ENCODE measurements at places on chromosomes 11 and 22. TPM values are rescaled to one million over a fixed set of nuclear protein-coding genes. Genes with fewer than 3 reads are reported as not detected.

GRCh38 chr11:9875862-9876261 lies 212.0 kb downstream of the SWAP70 start:
- DNase-seq, result no peak

DNA sequence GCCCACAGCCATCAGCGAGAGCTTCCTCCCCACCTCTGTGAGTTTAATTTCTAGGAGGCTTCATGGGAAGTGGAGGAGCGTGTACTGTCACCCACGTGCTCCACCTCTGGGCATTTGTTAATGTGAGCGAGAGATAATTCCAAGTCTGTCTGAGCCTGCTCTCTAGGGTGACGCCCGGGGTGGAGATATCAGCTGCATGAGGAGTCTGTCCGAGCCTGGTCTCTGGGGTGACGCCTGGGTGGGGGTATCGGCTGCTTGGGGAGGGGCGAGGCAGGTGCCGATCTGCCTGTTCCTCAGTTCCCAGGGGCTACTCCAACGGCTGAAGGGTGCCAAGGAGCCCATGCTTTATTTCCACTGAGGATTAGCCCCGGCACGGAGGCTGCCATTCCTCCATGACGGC lies 735.0 kb downstream of the BRD1 start:
- no peak for DNase-seq

DNA sequence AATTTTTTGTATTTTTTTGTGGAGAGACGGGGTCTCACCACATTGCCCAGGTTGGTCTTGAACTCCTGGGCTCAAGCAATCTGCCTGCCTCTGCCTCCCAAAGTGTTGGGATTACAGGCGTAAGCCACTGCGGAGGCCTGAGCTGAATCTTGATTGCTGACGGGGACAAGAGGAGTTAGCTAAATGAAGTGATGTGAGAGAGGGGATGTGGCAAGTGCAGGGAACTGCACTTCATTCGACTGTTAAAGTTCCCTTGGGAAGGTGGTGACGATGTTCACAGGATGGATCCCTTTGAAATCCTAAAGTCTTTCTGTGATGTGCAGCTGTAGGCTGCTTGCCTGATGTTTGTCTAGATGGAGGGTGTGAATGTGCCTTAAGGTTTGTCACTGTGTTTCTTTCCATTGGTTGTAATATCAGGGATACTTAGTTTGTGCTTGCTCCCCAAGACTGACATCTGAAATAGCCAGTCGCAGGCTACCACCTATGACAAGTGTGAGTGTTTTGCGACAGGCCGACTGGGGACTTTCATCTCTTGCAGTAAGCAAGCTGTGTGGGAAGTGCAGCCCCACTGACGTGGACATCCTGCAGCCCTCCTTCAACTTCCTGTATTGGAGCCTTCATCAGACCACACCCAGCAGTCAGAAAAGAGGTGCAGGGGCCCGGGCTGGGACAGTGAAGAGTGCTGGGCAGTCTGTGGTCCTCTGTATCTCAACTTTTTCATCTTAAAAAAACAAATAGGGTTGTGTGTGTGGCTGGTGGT lies 19.6 kb upstream of the CCDC134 start:
- peak; percentile 90 for DNase-seq

DNA sequence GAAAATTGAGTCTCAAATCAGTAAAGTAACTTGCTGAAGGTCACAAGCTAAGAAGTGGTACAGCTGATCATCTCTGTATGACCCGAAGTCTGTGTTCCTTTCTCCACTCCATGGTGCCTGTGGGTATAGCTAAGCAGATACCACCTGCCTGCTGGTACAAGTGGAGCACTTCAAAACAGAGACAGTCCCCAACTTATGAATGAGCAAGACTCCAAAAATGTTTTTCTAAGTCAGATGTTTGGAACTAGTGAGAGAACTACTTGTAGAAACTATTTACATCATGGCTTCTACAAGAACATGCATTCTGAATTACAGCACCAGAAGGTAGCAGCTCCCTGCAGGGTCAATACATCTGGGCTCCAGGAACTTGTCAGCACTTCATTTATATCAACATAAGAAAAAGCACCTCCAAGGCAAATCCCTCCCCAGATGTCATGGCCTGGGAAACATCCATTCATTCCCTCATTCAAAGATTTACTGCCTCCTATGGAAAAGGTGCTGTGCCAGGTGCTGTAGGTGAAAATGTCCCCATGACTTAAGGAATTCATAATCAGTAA lies 94.7 kb downstream of the SERGEF start:
- no peak for DNase-seq

- DNase-seq, result peak; percentile 15
Observed at GRCh38 chr11:12290477-12290922, 86.9 kb upstream of the PARVA start.

DNA sequence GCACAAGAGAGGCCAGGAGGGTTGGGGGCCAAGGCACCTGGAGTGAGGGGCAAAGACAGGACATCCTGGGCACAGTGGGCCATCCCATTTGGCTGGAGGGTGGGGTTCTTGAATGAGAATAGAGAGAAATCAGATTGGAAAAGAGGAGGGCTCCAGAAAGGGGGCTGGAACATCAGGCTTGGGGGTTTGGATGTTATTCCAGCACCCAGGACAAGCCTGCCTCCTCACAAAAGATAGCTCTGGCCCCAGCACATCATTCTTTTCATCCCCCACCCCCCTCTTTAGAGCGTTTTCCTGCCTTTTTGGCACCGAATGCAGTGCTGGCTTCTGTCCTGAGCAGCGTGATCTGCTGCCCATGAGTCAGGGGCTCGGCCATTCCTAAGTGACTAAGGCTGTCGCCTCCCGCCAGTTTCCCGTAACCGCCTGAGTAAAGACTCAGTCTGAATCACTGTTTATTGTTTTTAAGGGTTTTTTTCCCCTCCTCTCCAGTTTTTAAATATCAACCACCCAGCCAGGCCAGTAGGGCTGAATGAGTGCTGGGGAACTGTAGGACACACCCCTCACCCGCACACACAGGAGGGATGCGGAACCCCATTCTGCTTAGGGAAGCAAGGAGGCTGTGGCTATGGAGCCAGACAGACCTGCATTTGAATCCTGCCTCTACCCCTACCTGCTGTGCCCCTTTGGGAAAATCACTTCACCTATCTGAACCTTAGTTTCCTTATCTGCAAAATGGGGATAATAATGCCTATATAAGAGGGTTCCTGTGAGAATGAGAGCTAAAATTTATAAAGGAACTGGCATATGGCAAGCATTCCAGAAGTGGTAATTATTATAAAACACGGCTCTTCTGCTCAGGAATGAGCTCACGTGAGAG lies 32.4 kb upstream of the NAV2 start:
- peak; percentile 68 for DNase-seq

GRCh38 chr11:63869683-63870082 lies 30.8 kb downstream of the MARK2 start:
- DNase-seq, result no peak

DNA sequence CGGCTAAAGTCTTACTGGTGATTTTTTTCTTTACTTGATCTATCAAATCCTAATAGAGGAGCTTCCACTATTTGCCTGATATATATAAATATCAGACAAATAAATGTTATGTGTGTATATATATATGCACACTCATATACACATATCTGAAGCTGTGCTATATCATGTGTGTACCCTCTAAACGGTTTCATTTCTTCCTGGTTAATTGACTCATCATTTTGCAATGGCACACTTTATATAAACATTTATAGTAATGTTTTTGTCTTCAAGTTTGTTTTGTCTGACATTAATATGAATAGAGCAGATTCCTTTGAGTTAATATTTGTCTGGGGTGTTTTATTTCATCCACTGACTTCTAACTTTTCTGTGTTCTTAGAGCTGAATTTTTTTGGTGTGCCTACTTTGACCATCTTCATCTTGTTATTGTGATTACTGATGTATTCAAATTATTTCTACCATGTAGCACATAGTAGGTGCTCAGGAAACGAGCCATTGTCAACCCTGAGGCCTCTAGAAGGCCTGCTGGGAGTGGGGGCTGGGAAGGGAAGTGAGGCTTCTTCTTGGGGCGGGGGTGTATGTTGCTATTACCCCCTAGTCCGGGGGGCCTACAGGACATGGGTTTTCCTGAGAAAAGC lies 82.6 kb downstream of the LRRC32 start:
- no peak for DNase-seq

DNA sequence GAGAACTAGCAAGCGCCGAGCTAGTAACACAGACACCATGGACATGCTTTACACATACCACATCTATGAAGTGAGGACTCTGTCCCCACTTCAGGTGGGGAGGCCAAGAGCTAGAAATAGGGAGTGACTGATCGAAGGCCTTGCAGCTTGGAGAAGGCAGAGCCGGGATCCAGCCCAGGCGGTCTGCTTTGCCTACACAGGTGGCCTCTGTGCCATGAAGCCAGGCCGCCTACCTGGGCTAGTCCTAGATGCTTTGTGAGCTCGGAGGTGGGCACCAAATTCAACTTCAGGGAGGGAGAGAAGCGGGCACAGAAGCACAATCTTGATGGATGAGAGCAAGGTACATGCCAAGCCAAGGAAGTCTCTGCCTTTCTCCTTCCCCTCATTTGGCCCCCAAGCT lies 117.2 kb downstream of the TIMP3 start:
- no peak for DNase-seq

GRCh38 chr11:102453302-102453695 lies 734 bp upstream of the TMEM123 start:
- DNase-seq, result no peak

GRCh38 chr11:91749251-91749650 lies 475.4 kb upstream of the FAT3 start:
- DNase-seq, result no peak

DNA sequence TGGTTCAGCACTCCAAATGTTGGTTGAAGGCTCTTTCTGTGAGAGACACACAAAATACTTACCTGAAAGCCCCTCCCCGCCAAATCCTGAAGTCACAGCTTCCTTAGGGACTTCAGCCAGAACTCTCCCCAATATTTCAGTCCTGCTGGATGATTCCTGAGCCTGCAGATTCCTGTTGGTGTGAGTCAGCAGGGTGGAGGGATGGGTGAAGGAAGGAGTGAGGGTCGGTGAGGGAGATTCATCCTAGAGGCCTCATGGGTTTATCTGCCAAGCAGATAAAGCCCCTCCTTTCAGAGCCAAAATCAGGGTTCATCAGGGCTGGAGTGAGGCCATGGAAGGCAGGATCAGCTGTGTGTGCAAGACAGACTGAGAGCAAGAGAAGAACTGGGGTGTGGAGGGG lies 37.9 kb downstream of the SMIM38 start:
- DNase-seq, result no peak

DNA sequence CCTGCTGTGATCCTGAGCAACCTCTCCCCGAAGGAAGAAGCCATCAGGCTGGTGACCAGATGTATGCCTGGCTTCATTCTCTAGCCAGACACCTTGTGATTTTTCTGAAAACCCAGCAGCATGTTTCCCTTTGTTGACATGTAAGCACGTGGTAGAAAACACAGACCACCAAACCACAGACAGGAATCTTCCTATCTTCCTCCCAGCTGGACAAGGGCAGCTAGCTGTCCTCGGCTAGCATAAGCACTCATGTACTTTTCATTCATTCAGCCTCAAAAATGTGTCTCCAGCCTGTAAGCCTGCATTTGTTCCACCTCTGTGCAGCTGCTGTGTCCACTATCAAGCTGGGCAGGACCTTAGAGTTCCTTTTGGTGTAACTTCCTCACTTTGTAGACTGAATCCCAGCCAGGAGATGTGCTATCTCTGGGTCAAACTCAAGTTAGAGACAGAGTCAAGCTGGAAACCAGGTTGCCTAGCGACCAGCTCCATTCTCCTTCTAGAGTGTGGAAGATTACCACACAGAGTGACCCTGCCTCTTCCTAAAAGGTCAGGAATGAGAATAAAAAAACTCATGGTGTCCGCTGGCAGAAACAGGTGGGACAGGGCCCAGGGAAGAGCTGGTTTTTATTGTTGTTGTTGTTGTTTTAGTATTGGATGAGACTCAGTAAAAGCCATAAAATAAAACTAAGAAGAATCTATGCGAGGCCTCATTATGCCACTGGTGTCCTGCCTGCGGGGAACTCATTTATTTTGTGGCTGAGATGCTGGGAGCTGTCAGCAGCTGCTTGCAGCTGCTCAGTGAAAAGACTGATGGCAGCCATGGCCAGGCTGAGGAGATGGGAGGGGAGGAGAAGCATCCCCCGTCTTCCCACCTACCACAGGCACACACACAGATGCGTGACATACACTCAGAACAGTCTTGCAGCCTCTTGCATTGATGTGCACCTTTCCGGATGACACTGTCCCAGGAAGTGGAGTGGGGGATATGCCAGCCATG lies 7.4 kb upstream of the CLMP start:
- no peak for DNase-seq

DNA sequence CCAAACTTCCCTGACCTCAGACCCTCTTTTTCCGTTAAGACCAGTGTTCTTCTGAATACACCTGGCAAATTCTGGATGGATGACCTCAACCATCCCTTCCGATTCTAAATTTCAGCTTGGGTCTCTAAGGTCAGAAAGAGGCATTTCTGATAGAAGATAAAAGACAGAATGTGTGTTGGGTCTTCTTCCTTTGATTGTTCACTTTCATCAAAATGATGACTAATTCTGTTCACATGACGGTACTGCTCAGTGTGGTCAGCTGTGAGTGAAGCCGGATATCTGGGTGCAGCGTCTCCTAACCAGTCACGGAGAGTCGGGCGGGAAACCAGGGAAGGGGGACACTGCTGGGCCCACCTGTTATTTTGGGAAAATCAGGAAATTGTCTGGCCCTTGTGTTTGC lies 151.6 kb upstream of the NAV2 start:
- DNase-seq, result no peak

GRCh38 chr11:74839446-74839845 lies 90.8 kb downstream of the RNF169 start:
- DNase-seq, result no peak

DNA sequence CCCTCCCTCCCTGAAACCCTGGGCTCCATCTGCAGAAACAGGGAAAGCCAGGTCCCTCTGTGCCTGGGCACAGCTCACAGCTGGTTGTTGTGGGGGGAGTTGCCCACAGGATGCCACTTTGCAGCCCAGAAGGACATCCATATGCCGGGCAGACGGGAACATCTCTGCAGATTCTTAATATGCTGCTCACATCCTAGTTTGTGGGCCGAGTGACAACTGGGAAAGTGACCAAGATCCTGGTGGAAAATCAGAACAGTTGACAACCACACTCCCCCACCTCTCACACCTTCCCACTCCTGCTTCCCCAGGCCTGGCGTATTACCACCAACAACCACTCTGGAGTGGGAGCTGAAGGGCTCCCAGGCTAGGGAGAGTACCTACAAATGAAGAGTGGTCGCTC lies 7.3 kb upstream of the SCGB1A1 start:
- no peak for DNase-seq

The ST14 gene
- total RNA-seq, result 380 TPM

The MUC5B gene
- 7.4 TPM for total RNA-seq

The RASSF7 gene
- total RNA-seq, result 330 TPM

The GGTLC2 gene
- total RNA-seq, result not detected
